ENCODE measurements at places on chromosomes 7 and 10.

DNA sequence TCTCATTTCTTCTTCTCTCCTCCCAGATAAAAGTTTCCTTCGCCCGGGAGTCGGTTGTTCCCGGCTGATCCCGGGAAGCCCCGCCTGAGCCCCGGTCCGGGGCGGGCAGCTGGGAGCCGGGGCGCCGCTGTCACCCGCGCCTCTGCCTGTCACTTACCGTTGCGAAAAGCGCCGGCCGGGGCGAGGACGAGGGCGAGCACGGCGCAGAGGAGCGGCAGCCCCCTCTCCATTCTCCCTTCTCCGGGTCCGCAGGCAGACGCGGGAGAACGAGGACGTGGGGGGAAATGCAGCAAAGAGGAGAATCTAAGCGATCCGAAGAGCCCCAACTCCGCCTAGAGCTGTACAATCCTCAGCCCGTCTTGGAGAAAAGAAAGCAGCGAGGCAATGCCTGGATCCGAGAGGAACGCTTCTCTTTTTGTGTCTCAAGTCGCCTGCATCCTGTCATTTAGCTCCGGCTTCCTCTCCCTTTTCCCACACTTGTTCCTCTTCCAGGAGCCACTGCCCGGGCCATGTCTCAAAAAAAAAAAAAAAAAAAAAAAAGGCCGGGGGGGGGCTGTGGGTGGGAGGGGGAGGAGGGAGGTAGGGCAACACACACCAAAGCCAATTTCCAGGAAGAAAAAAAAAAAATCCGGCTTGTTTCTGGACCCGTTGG is at the start of gene NRP1:
TSS of gene NRP1 (minus strand) at position 515 of the 652 bp plus-strand sequence. CDS start at position 230, 285 bp downstream.
- DNase-seq: no peak

DNA sequence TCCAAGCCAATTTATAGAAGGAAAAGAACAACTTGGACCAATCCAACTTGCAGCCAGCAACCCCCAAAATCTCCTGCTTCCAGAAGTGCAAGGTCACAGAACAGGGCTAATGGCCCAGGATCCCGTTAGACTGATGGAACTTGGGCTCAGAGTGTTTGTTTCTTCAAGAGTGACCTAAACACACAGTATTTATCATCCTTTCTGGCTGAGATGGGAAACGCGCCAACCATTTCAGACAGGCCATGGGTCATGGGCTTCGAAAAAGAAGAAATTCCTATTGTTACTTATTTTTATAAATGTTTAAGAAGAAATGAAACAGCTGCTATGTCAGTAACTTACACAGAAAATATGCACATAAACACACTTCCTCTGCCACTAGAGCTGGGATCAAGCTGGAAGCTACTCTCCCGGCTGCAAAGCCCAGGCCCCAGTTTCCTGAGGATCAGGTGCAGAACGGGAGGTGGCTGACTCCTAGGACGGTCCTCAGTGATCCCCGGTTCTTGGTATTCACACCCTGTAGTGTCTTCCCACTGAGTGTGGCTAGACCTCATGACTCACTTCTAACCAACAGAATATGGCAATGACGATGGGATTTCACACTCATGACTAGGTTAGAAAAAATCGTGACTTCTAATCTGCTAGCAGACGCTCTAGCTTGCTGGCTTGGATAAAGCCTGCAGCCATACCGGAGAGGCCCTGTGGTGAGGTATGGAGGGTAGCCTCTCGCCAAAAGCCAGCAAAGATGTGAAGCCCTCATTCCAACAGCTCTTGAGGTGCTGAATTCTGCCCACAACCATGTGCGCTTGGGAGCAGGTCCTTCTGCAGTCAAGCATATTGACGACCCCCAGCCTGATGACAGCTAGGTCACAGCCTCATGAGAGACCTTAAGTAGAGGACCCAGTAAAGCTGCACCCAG is 60.2 kb downstream of the CHST15 start:
- DNase-seq: no peak

- DNase-seq: no peak
These were observed 5.8 kb downstream of the IKZF1 start for GRCh38 chr7:50310361-50310760.

DNA sequence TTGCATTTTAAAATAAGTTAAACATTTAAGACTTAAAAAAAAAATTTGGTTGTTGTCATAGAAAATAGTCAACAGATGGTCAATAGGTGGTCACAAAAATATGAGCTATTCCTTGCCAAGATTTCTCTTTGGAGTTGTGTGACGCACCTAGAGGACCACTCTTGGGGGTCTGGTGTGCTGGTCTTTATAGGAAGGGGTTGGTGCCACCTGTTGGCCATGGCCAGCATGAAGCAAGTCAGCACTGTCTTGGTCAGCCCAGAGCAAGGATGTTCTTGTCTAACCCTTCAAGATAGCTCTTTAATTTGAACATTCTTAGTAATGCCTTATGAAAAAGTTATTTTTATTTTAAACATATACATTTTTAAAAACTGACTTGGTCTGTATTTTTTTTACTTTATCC is 267.9 kb upstream of the CNTNAP2 start:
- DNase-seq: no peak

DNA sequence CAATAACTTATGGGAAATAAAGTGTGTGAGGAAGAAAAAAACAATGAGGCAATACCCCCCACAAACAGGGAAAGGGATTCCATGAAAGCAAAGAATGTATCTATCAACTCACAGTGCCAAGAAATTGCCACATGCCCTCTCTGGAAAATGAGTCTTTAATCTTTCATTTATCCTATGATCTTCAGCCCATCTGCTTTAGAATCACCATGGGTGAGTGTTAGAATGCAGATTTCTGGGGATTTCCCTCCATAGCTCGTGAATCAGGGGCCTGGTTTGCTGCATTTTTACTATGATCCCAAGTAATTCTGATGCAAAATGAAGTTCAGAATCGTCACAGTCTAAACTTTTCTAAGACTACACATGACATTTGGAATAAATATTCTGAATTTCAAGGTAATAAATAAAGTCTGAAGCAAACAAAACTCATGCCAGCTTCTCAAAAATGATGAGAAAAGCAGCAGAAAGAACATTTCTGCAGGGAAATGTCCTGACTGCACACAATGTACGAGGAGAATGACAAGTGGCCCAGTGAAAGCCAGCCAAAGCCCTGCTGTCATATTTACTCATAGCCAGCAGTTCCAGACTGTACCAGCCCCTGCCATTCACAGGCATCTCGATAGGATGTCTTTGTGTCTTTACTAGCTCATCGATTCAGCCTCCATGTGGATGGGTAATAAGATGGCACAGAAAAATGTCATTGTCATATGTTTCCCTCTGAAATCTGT is 167.1 kb downstream of the ELMO1 start:
- DNase-seq: no peak

GRCh38 chr10:95277201-95277570 is 13.6 kb downstream of the PDLIM1 start:
- no peak for DNase-seq

- no peak for DNase-seq
These were observed 9.3 kb downstream of the SCD start for GRCh38 chr10:100356067-100357017.

DNA sequence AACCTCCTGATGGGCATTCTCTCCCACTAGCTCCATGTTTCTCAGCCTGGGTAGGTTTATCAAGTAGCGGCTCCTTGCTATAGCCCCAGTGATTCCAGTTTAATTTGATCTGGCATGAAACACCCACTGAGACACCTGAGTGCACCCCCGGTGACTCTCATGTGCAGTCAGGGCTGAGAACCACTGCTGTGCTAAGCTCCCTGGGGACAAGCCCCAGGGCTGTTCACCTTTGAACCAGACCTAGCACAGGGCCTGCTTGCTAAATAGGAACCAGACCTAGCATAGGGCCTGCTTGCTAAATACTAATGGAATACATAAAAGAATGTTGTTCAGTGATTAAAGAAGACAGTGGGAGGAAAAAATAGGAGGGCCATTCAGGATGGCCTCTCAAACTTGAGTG is 167.6 kb downstream of the JAZF1 start:
- DNase-seq: no peak
